Left ventricle myocardium superior (tissue), 1 donor: ENCODE measurements at places on chromosomes 1 and 21. TPM values are rescaled to one million over a fixed set of nuclear protein-coding genes. Genes with fewer than 3 reads are reported as not detected.

DNA sequence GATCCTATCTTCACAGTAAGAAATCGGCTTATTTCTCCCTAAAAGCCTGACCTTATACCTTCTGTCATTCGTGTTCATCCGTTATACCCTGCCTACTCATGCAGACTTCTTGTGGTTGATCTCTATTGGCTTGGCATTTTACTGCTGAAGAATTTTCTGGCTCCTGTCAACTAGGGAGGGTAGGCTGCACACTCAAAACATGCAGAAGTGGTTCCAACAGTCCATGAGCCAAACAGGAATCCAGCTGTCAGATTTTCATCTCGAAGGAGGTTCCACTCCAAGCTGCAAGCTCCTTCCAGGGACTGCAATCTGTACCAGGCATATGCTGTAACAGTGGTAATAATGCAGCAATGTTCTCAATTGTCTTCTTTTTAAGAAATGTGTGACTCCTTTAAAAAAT lies 10.1 kb downstream of the DNAJC11 start:
- DNase-seq: no peak

DNA sequence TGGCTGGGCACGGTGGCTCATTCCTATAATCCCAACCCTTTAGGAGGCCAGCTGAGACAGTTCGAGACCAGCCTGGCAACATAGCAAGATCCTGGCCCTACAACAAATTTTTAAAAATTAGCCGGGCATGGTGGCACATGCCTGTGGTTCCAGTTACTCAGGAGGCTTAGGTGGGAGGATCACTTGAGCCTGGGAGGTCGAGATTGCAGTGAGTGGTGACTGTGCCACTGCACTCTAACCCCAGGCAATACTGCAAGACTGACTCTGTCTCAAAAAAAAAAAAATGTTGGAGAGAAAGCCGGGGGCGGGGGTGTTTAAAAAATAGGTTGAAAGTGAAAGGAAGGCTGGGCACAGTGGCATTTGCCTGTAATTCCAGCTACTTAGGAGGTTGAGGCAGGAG lies 16.5 kb downstream of the CLDN19 start:
- no peak for DNase-seq

Gene ICOSLG
- 4.4 TPM for total RNA-seq

Gene UBE2U
- total RNA-seq: 1.2 TPM

Gene SPAG17
- total RNA-seq: not detected

Gene WNT9A
- total RNA-seq: 2.5 TPM
